ENCODE measurements at places on chromosomes 4 and X.

DNA sequence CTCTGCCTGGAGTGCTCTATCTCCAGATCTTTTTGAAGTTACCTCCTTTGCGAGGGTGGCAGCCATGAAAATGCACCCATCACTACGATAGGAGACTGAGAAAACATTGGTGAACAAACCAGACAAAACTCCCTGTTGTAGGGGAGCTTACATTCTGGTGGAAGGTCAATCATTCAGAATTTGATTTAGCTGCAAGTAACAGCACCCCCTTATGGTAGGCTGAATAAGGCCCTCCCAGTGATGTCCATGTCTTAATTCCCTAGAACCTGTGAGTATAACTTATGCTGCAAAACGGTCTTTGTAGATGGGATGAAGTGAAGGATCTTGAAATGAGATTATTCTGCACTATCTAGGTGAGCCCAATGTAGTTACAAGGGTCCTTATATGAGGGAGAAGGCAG, 5.6 kb upstream of the TEC start:
- no peak for DNase-seq

GRCh38 chrX:49101629-49101984, 21.9 kb upstream of the WDR45 start:
- DNase-seq: no peak

GRCh38 chr4:18203966-18204365, 182.4 kb upstream of the LCORL start:
- DNase-seq: no peak

- DNase-seq: no peak
Measured at GRCh38 chrX:40149286-40150175, 51.8 kb upstream of the BCOR start.

DNA sequence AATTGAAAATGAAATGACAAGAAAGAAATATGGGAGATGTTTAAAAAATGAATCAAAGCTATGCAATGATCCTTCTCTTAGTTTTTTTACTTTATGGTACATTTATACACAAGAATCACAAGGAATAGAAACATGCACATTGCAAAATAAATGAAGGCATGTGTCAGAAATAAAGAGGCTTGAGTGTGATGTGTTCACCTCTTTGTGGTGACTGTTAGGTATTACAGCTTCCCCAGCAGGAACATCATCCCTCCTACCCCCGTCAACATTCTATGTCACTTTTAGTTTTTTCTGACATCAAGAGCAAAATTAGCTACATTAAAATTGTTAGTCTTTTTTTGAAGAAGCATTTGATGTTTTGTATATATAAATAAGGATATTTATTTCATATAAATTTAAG, 214.8 kb downstream of the SLC4A4 start:
- no peak for DNase-seq

- no peak for DNase-seq
Measured at GRCh38 chr4:57639561-57640382, 529.6 kb upstream of the IGFBP7 start.

DNA sequence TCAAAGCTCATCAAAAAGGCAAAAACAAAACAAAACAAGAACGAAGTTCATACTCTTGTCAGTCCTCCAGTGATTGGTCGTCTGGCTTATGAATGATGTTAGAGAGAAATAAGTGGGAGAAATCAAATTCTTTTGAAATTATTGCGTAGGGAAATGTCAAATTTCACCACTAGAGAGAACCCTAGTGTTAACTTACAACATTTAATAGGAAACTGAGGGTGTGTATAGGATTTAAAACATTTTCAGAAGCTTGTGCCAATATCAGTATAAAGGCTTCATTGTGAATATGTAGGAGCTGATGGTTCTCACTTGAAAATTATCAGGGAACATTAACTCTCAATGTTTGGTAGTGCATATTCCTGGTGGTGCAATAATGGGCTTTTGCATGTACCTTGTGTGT, 17.4 kb downstream of the ADH6 start:
- DNase-seq: no peak

- DNase-seq: no peak
Measured at GRCh38 chrX:7269991-7270390, 122.0 kb upstream of the PUDP start.

- peak; percentile 48 for DNase-seq
Measured at GRCh38 chr4:22515145-22515887, 550 bp downstream of the ADGRA3 start.

Measured in NCI-H1417 treated with DMSO at 0.1 percent for 48 hours (cell line).